H1 (cell line): ENCODE measurements at places on chromosomes 5 and 9. TPM values are rescaled to one million over a fixed set of nuclear protein-coding genes. Genes with fewer than 3 reads are reported as not detected.
A peak's percentile ranks its signal among the peaks of the same experiment; 100 is the strongest.

- H3K27me3 ChIP-seq, result no peaks in the 10 kb centered on the region
- no peaks in the 10 kb centered on the region for H3K36me3 ChIP-seq
- no peaks in the 10 kb centered on the region for H3K4me1 ChIP-seq
- H3K4me3 ChIP-seq, result no peak overlapping the region
- no peak for DNase-seq
- H3K27ac ChIP-seq, result no peak overlapping the region
These were observed 273.2 kb downstream of the ENC1 start for GRCh38 chr5:74367241-74367733.

C5orf58 gene
- total RNA-seq, result 1.4 and 1.6 TPM in 2 replicates

DNA sequence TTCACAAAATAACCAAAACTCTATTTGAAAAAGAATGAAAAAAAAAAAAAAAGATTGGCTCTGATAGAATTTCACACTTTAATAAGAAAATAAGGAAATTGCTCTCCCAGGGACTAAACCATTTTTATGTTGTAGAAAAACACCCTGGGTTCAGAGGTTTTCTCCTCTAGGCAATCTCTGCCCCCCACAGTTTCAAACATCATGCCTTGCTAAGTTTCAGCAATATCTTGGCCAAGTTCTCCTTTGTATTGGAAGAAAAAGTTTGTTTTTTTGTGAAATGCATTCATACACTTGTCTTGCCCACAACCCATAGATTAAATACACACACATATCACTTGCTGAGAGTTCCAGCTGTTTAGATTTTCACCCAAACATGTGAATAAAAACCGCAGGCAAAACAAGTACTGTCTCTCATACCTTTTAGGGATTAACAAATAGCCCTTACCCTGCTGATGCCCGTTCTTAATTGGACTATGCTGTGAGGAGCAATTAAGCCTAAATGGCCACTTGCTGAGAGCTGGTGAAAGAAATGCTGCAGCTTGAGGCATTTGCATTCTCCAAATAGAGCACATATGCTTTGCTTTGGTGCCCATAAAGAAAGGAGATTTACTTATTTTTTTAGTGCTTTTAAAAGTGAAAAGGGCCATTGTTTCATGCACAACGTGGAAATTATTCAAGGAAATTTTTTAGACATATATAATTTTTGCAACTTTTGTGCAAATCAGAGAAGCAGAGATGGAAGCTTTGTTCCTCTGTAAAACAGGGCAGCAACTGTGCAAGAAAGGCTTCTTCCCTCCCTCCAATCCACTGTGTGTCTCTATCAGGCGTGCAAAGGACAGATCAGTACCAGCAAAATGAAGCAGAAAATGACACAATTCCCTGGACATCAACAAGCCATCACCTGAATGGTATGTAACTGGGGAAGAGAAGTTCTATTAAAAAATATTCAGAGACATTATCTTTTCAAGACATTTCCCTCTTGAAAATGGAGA lies 262.4 kb upstream of the KIF2A start:
- H3K27ac ChIP-seq, result no peak overlapping the region
- no peak overlapping the region for H3K4me3 ChIP-seq
- H3K4me1 ChIP-seq, result peaks cover 11% of the 10 kb centered on the region
- H3K36me3 ChIP-seq, result no peaks in the 10 kb centered on the region

GRIA1 gene
- total RNA-seq, result 1.1 and 2.5 TPM in 2 replicates

GRCh38 chr9:27310582-27310981 lies 13.6 kb upstream of the EQTN start:
- H3K4me1 ChIP-seq, result peaks cover 5% of the 10 kb centered on the region; the same call in 1 of the 2 replicates
- no peak for DNase-seq
- no peak overlapping the region for H3K27ac ChIP-seq

GRCh38 chr5:102283102-102283797 lies 12.8 kb downstream of the SLCO4C1 start:
- no peak overlapping the region for H3K4me3 ChIP-seq
- no peaks in the 10 kb centered on the region for H3K4me1 ChIP-seq
- H3K36me3 ChIP-seq, result no peaks in the 10 kb centered on the region
- H3K27me3 ChIP-seq, result no peaks in the 10 kb centered on the region

- H3K4me3 ChIP-seq, result peak overlapping the region; percentile 30; the same call in 1 of the 2 replicates
- peaks cover 9% of the 10 kb centered on the region; the same call in 1 of the 2 replicates for H3K4me1 ChIP-seq
- no peak for DNase-seq
- peaks cover 20% of the 10 kb centered on the region for H3K27me3 ChIP-seq
These were observed 215.7 kb downstream of the PAX5 start for GRCh38 chr9:36818242-36818938.

NDUFB6 gene
- total RNA-seq, result 61.4 and 62.5 TPM in 2 replicates

CERCAM gene
- 3.1 and 4.0 TPM in 2 replicates for total RNA-seq

TAF11L11 gene
- not detected in 2 replicates for total RNA-seq

MIER3 gene
- total RNA-seq, result 32.9 and 33.3 TPM in 2 replicates

GRCh38 chr5:124059200-124059599 lies 547.2 kb downstream of the CSNK1G3 start:
- H3K27ac ChIP-seq, result no peak overlapping the region
- no peaks in the 10 kb centered on the region for H3K36me3 ChIP-seq
- H3K27me3 ChIP-seq, result 0 out of 2 replicates have a peak, but pooled peaks cover 2% of the 10 kb centered on the region
